ENCODE measurements at places on chromosomes 6 and 20.
A peak's percentile ranks its signal among the peaks of the same experiment; 100 is the strongest.

DNA sequence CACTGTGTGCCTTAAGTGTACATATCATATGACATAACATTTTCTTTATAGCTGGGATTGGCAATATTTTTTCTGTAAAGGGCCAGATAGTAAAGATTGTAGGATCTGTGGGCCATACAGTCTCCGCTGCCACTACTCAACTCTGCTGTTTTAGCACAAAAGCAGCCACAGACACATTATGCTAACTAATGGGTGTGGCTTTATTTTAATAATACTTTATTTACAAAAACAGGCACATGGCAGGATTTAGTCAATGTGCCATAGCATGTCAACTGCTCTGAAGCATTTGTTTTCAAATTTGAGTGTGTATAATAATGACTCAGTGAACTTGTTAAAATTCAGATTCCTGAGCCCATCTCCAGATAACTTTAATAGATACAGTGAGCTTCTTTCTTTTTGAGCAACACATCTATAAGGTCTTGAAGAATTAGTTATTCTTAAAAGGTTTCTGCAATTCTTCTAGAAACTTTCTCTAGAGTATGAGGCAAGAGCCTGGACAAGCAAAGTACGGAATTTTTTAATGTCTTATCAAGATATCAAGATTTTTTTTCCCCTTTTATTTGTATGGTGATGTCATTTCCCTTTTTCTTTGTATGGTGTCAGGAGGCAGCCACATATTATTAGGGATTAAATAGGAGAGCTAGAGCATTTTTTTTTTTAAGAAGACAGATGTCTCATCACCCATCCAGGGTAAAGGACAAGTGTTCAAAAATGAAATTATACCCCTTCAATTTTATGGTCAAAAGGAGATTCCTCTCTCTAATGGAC is 518.3 kb downstream of the DHX35 start:
- no peak for DNase-seq

DNA sequence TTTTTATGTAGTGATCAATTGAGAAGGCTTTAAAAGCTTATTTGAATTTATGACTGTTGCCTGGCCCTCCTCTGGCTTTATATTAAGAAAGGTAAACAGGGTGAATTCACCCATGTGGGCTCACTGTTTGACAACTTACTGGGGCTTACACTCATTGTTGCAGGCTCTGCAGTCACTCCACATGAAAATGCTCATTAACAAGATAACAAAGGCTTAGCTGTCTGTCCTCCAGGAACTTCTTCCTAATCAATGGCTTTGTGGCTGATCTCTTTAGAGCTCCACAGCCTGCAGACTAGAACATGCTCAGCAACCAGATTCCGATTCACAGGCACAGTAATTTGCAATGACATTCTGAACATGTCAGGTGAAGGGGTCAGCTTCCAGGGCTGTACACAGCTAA is 323.2 kb upstream of the MAN1A1 start:
- no peak for DNase-seq

- DNase-seq, result no peak
Observed at GRCh38 chr6:142325111-142325510, 23.3 kb downstream of the ADGRG6 start.

GRCh38 chr20:47330933-47331708 is 25.4 kb downstream of the ZMYND8 start:
- DNase-seq, result no peak

- no peak for DNase-seq
Observed at GRCh38 chr6:23349521-23350147, 776.4 kb upstream of the NRSN1 start.

DNA sequence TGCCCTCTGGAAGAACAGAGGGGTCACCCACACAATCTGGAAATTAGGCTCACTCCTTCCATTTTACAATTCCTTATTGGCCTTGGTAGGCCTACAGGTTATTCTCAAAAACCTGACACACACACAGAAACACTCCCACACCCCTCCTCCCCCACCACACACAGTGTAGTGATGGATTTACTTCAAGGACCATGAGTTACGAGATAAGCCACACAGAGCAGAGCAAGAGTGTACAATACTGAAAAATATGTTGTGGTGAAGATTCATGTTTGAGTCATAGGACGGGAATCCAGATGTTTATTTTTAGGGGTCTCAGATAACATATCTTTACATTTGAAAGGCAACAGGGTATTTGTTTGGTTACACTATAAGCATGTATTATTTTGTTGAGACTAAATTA is 291.9 kb downstream of the PLCB1 start:
- DNase-seq, result no peak

GRCh38 chr6:129679275-129679674 is 30.7 kb downstream of the ARHGAP18 start:
- no peak for DNase-seq

GRCh38 chr6:141472162-141472928 is 660.4 kb upstream of the GJE1 start:
- DNase-seq, result no peak

DNA sequence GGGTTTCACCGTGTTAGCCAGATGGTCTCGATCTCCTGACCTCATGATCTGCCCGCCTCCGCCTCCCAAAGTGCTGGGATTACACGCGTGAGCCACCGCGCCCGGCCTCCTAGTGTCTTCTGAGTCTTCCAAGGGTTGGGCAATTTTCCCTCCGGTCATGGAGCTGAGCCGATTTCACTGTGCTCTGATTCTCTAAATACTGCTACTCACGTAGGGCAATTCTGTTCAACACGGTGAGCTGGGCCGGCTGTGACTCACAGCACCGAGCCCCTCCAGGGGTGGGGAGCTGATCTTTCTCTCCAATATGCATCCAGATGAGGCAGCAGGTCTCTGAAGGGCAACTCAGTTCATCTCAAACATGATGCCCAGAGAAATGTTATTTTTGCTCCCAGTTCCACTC is 71.6 kb upstream of the CD93 start:
- no peak for DNase-seq

- no peak for DNase-seq
Observed at GRCh38 chr6:168664956-168665355, 224.0 kb downstream of the SMOC2 start.

DNA sequence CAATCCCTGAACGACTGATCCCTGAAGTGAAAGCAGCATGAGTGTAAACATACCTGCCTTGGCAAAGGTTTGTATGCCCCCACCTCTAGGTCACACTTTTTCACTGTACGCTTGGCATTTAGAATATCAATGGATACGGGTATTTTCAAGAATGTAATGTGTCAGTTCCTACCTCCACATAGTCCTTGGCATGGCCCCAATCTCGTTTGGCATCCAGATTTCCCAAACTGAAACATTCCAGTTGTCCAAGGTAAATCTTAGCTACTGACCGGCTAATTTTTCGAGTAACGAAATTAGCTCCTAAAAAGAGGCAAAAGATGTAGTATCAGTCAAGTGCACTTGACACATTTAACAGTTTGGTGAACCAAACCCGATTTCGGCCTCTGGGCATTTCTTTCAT is 315.5 kb downstream of the GMDS start:
- no peak for DNase-seq

- no peak for DNase-seq
Observed at GRCh38 chr20:7399575-7399974, 540.7 kb downstream of the HAO1 start.

GRCh38 chr20:58173930-58174707 is 54.3 kb downstream of the ANKRD60 start:
- no peak for DNase-seq

GRCh38 chr20:15528391-15529111 is 1044.7 kb downstream of the KIF16B start:
- no peak for DNase-seq

DNA sequence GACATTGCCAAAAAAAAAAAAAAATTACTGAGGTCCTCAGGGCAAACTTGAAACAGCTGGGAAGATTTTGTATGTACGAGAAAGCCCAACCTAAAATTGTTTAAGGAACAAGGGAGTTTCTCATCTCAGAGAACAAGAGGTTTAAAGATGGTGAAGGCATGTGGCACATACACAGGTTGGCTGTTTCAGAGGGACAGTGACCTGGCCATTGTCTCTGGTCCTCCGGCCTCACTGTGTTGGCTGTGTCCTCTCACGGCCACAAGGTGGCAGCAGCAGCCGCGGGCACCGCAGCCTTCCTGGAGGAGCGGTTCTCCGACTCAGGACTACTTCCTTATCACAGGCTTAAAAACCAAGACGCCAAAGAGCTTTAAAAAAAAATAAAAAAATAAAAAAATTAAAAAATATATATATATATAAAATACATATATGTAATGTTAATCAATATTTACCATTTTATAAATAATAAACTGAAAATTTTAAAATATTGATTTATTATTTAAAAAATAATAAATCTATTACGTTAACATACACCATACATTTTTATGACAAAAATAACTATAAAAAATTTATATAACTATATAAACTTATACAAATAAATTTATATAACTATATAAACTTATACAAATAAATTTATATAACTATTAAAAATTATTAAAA is 52.8 kb downstream of the GTF2H5 start:
- peak; percentile 28 for DNase-seq

- DNase-seq, result no peak
Observed at GRCh38 chr20:46349742-46350056, 41.4 kb upstream of the CDH22 start.

- no peak for DNase-seq
Observed at GRCh38 chr20:42688576-42688975, 501.1 kb downstream of the PTPRT start.

- DNase-seq, result peak; percentile 51
Observed at GRCh38 chr20:47353692-47354463, 2.6 kb downstream of the ZMYND8 start.

GRCh38 chr6:21135484-21136013 is 458.0 kb upstream of the SOX4 start:
- DNase-seq, result no peak

DNA sequence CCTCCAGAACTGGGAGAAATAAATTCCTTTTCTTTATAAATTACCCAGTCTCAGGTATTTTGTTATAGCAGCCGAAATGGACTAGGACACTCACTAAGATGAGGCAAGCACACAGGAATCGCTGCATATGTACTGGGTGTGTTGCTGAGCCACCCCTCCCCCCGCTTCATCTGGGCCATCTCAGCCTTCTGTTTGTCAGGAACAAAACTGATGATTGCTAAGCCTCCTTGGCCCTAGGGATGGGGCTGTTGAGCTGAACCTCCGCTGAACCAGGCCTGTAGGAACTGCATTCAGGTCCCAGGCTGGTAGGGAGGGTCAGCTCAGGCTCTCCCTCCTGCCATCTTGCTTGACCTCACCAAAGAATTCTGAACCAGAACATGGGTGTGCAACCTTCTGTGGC is 108.6 kb downstream of the MAP3K7 start:
- DNase-seq, result no peak

- DNase-seq, result peak; percentile 76
Observed at GRCh38 chr20:36093025-36093803, 61.3 kb upstream of the EPB41L1 start.

DNA sequence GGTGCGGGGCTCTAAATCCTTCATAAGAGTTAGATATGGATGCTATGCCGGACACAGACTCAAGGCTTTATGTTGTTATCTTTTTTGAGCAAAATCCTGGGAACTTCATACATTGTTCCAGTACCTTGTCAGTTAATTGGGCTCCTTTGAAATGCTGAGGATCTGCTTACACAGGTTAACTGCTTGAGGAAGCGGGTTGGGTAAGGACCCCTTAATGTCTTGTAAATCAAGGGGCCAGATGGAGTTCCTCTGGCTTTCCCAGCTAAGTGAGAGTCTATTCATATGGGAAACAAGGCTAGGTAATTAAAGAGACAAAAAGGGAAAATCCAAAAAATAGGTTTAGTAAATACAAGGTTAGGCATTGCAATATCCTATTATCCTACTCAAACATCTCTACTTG is 141.5 kb downstream of the OR2B2 start:
- no peak for DNase-seq

DNA sequence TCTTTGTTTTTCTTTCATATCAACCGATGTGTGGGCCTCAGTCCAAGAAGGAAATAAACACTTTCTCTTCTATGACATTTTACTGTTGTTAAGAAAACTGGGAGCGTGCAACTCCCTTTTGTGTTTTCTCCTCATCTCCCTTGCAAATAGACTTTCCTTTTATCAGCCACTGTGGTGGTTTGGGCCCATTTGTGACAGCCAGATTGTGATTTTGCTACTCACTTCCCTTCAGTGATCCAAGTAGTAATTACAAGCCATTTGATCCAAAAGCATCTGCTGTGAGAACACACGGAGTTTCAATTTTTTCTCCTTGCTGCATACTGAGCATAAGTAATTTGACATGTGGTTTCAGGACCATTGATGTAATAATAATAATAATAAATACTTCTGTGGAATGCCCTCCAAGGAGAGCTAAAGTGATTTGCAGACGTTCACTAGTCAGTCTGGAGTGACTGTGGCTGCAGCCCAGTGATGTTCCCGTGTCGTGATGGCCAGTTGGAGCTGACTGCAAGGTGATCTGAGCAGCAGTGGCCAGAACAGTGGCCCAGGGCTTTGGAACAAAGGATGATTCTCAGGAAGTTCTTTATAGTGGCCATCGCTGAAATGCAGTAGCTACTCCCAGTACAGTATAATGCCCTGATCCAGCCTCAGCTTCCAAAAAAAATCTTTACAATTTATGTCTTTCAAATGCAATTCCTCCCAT is 91.9 kb upstream of the CLDN20 start:
- no peak for DNase-seq

DNA sequence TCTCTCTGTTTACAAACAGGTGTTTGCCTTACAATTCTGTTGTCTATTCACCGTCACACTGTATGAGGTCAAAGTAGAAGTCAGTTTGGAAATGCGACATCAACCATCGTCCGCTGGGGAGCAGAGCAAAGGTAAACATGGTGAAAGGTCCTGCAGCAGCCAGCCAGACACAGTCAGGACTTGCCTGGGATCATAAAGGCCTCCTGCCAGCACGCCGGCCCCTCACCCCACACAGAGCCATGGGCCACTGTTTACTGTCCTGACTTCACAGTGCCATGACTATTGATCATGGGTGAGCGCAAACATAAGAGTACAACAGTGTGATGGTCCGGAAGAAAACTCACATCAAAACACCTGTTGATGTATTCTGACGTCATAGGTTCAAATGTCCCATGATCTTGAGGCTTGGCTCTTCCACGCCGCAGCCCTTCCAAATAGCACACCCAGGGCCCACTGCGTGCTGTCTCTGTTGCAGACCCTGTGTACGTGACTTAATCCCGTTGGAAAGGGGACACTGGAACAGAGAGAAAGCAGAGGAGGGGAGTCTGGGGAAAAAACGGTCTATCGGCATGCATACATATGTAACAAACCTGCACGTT is 16.9 kb upstream of the PPP1R3G start:
- DNase-seq, result no peak

DNA sequence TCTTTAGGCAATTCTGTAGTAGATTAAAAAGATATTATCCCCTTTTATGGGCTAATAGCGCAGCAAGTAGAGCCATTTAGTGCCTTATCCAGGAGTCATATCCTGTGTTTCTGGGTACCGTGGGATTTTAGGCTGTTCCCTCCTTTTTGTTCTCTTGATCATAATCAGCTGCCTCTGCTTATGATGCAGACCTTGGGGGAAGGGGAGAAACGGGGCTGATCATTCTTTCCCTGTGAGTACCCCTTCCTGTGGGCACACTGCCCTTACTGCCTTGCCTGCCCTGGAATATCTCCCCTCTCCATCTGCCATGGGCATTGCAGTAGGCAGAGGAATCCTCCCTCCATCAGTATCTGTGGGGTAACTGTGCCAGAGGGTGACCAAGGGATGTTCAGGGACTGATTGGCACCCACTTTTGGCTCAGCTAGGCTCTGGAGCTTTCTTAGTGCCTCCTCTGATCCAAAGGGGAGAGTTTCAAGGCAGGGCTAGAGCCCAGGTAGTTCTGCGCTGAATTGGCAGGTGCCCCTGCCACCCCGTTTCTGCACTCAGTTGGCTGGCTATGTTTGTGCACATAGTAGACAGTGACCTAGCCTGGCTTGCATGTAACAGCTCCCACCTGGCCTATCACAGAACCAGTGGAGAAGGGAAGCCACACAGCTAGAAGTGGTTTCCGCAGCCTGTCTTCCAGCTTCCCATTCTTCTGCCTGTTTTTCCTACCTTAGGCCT is 103.3 kb downstream of the FIG4 start:
- peak; percentile 17 for DNase-seq
